ENCODE measurements at places on chromosomes 6 and 20.

DNA sequence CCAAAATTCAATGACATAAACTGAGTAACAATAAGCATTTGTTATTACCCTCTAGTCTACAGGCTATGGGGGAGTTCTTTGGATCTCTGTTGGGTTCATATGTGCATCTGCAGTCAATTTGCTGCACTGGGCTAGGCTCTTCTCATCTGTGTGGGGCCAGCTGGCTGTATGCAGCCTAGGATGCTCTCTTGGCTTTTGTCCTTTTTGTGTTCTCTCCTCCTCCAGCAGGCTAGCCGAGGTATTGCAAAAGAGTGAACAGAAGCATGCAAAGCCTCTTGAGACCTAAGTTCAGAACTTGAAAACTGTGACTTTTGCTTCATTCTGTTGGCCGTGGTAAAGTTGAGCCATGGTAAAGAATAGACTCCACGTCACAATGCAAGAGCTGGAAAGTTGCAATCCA, 62.8 kb upstream of the FOXO3 start:
- DNase-seq: no peak

GRCh38 chr6:157808405-157808950, 14.6 kb upstream of the SNX9 start:
- no peak for DNase-seq

DNA sequence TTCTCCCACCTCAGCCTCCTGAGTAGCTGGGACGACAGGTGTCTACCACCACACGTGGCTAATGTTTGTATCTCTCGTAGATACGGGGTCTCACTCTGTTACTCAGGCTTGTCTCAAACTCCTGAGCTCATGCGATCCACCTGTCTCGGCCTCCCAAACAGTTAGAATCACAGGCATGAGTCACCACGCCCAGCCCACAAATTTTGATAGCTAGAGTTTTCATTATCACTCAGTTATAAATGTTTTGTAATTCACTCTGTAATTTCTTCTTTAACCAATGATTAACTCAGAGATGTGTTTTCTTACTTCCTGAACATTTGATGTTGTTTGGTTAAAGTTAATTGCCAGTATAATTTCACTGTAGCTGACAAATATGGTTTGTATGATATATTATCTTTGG, 249.3 kb downstream of the SMOC2 start:
- DNase-seq: no peak

GRCh38 chr20:62642666-62643520, 590 bp downstream of the SLCO4A1 start:
- peak; percentile 78 for DNase-seq

- DNase-seq: no peak
Measured at GRCh38 chr6:114159727-114160126, 183.1 kb downstream of the HS3ST5 start.

GRCh38 chr6:7650878-7651277, 60.9 kb downstream of the SNRNP48 start:
- no peak for DNase-seq

DNA sequence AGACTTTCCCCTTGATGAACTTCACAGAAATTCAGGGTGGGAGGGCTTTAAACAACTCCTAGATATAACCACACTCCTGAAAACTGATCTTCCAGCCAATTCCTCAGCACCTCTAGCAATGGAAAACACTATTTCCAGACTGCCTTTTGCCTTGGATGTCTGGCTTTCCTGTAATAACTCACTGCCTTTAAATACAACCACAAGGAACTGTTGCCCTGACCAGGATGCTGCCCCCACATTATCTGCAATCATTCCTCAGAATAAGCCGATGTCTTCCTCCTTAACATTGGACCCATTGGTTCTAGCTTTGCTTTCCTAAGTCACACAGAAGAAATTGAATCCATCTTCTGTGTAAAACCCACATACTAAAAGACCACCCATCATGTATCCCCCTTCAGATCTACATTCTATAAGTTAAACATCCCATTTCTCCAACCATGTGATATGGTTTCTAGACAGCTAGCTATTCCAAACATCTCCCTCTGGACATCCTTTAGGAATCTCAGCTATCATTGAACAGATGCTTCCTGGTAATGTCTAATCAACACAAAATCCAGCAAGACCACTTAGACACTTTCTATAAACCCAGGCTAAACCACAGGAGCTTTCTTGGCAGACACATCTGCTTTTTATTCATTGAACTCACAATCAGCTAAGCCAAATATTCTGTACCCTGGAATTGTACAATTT, 95.9 kb upstream of the KCNQ5 start:
- no peak for DNase-seq

DNA sequence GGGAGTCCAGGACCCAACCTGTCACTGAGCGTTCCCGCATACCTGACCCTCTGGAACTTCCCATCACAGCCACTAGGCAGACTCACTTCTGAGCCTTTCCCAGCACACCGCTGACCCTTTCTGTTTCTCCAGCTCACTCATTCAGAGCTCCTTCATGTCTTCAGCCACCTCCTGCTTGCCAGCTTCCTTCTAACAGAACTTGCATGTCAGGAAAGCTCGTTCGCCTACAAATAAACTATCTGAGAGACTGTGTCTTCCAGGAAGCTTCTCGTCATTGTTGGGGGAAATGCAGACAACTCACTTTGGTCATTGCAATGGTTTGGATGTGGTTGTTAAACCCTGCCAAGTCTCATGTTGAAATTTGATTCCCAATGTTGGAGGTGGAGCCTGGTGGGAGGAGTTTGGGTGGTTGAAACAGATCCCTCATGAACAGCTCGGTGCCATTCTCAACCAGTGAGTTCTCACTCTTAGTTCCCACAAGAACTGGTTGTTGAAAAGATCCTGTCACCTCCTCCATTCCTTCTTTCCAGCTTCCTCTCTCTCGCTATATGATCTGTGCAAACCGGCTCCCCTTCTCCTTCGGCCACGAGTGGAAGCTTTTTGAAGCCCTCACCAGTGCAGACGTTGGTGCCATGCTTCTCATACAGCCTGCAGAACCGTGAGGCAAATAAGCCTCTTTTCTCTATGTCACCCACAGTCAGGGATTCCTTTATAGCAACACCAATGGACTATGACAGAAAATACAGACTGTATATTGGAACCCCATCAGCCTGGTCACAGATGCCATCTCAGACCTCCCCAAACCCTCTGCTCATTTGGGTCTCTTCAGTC, 1.4 kb upstream of the MUC21 start:
- no peak for DNase-seq

- peak; percentile 78 for DNase-seq
Measured at GRCh38 chr20:43949741-43950618, 35.3 kb downstream of the TOX2 start.

DNA sequence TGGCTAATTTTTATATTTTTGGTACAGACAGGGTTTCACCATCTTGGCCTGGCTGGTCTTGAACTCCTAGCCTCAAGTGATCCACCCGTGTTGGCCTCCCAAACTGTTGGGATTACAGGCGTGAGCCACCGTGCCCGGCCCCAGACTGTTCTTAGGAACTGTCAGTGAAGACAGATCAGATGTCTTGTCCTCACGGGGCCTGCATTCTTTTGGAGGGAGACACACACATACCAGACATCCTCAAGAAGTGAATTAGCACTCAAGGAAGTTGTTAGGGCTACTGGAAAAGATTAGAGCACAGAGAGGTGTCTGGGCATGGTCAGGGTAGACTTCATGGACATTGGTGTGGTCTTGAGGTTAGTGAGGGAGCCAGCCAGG, 10.3 kb upstream of the LPIN3 start:
- DNase-seq: no peak

- no peak for DNase-seq
Measured at GRCh38 chr6:1756472-1757129, 146.9 kb downstream of the FOXC1 start.

- no peak for DNase-seq
Measured at GRCh38 chr6:104473021-104473429, 386.7 kb downstream of the HACE1 start.

DNA sequence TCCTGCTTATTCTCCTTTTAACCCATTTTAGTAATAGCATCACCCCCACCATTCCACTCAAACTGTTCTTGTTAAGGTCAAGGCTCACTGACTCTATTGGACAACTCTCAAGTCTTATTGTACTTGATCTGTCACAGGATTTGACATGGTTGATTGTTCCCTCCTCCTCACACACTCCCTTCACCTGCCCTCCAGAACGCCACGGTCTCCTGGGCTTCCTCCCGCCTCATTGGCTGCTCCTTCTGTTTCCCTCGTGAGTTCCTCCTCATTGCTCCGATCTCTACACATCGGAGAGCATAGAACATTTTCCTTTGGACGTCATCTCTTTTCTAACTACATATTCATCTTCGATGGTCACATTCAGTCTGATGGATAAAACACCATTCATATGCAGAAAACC, 55.1 kb downstream of the STMND1 start:
- DNase-seq: no peak

- DNase-seq: peak; percentile 52
Measured at GRCh38 chr6:167079853-167080297, 43.0 kb upstream of the CCR6 start.

DNA sequence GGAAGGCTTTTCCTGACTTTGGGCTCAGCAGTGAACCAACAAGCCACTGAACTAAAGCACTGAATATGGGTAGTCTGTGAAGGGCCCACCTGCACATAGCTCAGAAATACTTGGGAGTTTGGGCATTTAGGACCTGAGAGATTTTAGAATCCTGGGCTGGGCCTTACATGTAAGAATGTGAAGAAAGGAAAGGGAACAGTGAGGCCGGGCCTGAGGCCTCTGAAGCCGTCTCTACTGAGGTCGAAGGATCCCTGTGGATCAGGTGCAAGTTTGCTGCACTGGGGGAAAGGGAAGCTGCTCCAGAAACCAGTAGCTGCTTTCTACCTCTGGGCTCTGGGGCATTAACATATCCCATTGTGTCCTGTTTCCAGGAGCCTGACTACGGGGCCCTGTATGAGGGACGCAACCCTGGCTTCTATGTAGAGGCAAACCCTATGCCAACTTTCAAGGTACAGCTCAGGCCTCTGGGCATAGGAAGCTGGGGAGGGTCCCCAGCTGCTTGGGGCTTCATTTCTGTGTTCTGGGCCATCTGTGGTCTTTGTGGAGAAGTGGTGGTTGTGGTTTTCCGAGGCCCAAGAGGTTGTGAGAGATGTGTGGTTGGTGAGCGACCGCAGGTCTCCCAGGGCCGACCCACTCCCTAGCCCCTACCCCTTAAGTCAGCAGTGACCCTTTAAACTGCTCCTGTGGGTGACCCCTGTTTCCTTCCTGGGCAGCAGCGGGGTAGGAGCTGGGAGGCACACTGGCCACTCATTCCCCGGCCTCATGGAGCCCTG, 30.3 kb downstream of the PLCG1 start:
- DNase-seq: no peak

DNA sequence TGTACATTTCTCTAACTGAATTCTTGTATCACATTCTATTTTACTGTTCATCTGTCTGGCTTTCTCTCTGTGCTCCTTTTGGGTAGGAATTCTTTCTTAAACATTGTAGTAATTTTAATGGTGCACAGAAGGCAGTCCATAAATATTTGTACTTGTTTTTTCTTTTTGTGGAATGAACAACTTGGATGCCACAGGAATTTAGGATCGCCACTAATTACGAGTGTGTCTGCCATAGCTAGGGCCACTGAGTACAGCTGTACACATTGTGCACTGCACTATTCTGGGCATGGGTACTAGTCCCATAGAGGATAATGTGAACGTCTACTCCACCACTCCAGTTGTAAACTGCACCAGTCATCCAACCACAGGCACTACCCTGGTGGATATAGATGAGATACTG, 39.3 kb upstream of the TMEM200A start:
- no peak for DNase-seq
